ENCODE measurements at places on chromosomes 1 and 21.

- no peak for DNase-seq
Observed at GRCh38 chr1:235302143-235302542, 25.8 kb downstream of the ARID4B start.

- DNase-seq = no peak
Observed at GRCh38 chr1:77026135-77026534, 158.9 kb downstream of the ST6GALNAC5 start.

- no peak for DNase-seq
Observed at GRCh38 chr1:25146451-25146855, 85.8 kb downstream of the SYF2 start.

DNA sequence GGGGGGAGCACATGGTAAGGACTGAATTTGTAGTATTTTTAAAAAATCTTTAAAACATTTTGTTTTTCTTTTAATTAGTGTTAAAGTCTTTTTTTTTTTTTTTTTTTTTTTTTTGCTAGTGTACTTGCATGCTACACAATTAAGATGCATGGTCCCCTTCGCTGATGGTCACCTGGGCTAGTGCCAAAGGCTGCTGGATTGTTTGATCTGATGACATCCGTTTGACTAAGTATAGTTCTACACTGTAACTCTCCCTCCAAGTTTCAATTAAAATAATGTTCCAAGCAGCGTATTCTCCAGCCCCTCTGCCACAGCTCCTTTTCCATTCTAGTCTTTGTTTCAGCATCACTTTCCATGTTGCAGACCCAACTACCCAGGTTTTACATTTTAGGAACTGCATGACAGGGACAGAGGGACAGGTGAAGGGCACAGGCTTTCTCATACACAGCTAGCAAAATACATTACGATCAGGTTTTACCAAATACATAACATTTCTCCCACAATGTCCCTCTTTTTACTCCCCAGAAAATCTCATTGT lies 852 bp upstream of the RAVER2 start:
- no peak for DNase-seq

GRCh38 chr1:179661018-179661417 lies 69.4 kb downstream of the TDRD5 start:
- DNase-seq = no peak

- no peak for DNase-seq
Observed at GRCh38 chr1:186595969-186596368, 84.3 kb downstream of the PTGS2 start.

- DNase-seq = no peak
Observed at GRCh38 chr1:181086926-181087325, 1.6 kb upstream of the IER5 start.

- DNase-seq = no peak
Observed at GRCh38 chr1:47555841-47556560, 118.2 kb downstream of the FOXD2 start.

- no peak for DNase-seq
Observed at GRCh38 chr21:29645666-29646553, 293.9 kb downstream of the GRIK1 start.

- DNase-seq = no peak
Observed at GRCh38 chr1:57894315-57894714, 470.5 kb upstream of the DAB1 start.

GRCh38 chr1:18940303-18941020 lies 16.0 kb downstream of the IFFO2 start:
- DNase-seq = no peak

- DNase-seq = no peak
Observed at GRCh38 chr21:46399686-46400085, 59.0 kb upstream of the DIP2A start.

All from left forelimb (tissue), 1 donor.